ENCODE measurements at places on chromosomes 1 and 21. TPM values are rescaled to one million over a fixed set of nuclear protein-coding genes. Genes with fewer than 3 reads are reported as not detected.
A peak's percentile ranks its signal among the peaks of the same experiment; 100 is the strongest.

RAB3B gene
- total RNA-seq: 37.3 TPM

- no peaks in the 10 kb centered on the region for H3K36me3 ChIP-seq
- no peak overlapping the region for H3K4me3 ChIP-seq
- no peak for DNase-seq
These were observed 63.4 kb upstream of the NEK2 start for GRCh38 chr1:211738691-211739301.

GRCh38 chr1:64505944-64506655 lies 36.2 kb downstream of the CACHD1 start:
- no peak for DNase-seq
- H3K4me3 ChIP-seq: peak overlapping the region; percentile 23
- no peaks in the 10 kb centered on the region for H3K27me3 ChIP-seq
- H3K4me1 ChIP-seq: peaks cover 25% of the 10 kb centered on the region

UCHL5 gene
- 34.4 TPM for total RNA-seq

DNA sequence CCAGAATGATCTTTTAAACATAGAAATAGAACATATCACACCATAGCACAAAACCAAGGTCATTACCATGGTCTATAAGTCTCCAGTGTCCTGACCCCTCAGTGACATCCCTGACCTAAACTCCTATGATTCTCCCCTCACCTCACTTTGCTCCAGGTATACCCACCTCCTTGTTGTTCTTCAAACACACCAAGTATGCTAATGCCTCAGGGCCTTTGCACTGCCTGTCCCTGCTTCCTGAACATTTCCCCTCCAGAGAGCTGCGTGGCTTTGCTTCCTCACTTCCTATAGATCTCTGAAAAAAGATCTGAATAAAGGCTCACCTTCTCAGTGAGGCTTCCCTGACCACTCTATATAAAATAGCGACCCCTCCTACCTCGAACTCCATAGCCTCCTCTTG lies 1.1 kb downstream of the GOLT1A start:
- H3K27me3 ChIP-seq: no peaks in the 10 kb centered on the region
- H3K27ac ChIP-seq: no peak overlapping the region
- H3K4me3 ChIP-seq: no peak overlapping the region
- no peak for DNase-seq

GRCh38 chr1:52911541-52911940 lies 10.0 kb downstream of the ECHDC2 start:
- H3K36me3 ChIP-seq: no peaks in the 10 kb centered on the region
- no peak overlapping the region for H3K27ac ChIP-seq
- no peaks in the 10 kb centered on the region for H3K27me3 ChIP-seq
- no peaks in the 10 kb centered on the region for H3K4me1 ChIP-seq
- no peak for DNase-seq

ATXN7L2 gene
- total RNA-seq: 9.8 TPM

- H3K27me3 ChIP-seq: no peaks in the 10 kb centered on the region
- no peaks in the 10 kb centered on the region for H3K4me1 ChIP-seq
- DNase-seq: peak; percentile 39
- peaks cover 3% of the 10 kb centered on the region for H3K36me3 ChIP-seq
These were observed 2.1 kb upstream of the FTCD start for GRCh38 chr21:46157396-46157986.

DNA sequence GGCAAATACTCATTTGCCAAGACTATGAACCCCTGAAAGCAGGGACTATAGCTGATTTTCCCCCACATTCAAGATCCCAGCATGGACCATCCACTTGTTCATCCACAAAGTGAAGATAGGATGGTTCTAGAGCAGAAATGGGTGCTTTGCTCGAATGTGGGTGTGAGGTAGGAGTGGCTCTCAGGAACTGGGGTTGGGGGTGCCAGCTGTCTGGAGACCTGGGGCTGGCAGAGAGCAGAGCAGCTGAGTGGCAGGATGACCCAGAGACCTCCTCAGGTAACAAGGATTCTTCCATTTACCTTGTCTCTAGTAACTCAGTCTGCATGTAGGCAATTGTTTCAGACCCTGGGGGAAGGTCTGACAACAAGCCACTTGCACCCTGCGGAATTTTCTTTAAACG lies 6.0 kb downstream of the S100A9 start:
- H3K4me3 ChIP-seq: no peak overlapping the region
- no peaks in the 10 kb centered on the region for H3K4me1 ChIP-seq
- DNase-seq: no peak
- no peak overlapping the region for H3K27ac ChIP-seq
- H3K27me3 ChIP-seq: no peaks in the 10 kb centered on the region

BRINP3 gene
- total RNA-seq: not detected

- H3K27me3 ChIP-seq: no peaks in the 10 kb centered on the region
- no peaks in the 10 kb centered on the region for H3K4me1 ChIP-seq
- H3K27ac ChIP-seq: no peak overlapping the region
- no peaks in the 10 kb centered on the region for H3K36me3 ChIP-seq
- no peak for DNase-seq
- H3K4me3 ChIP-seq: no peak overlapping the region
These were observed 3.6 kb upstream of the GPR61 start for GRCh38 chr1:109535971-109536491.

DNA sequence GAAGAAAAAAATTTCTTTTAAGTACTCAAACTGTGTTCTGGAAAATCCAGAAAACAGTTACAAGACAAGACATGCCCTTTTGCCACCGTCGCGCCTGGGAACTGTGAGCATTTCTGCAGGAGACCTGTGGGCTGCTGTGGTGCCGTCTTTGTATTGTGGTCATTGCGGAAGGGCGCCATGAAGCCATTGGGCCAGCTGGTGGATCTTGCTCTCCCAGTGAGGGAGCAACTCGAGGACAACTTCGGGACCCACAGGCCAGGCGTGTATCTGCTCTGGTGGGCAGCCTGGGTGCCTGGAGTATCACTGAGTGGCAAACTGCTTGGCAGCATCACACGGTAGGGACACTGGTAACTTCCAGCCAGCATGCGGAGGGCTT lies 3.8 kb upstream of the THEMIS2 start:
- no peaks in the 10 kb centered on the region for H3K27me3 ChIP-seq
- DNase-seq: no peak
- no peak overlapping the region for H3K27ac ChIP-seq
- H3K4me1 ChIP-seq: peaks cover 12% of the 10 kb centered on the region

DNA sequence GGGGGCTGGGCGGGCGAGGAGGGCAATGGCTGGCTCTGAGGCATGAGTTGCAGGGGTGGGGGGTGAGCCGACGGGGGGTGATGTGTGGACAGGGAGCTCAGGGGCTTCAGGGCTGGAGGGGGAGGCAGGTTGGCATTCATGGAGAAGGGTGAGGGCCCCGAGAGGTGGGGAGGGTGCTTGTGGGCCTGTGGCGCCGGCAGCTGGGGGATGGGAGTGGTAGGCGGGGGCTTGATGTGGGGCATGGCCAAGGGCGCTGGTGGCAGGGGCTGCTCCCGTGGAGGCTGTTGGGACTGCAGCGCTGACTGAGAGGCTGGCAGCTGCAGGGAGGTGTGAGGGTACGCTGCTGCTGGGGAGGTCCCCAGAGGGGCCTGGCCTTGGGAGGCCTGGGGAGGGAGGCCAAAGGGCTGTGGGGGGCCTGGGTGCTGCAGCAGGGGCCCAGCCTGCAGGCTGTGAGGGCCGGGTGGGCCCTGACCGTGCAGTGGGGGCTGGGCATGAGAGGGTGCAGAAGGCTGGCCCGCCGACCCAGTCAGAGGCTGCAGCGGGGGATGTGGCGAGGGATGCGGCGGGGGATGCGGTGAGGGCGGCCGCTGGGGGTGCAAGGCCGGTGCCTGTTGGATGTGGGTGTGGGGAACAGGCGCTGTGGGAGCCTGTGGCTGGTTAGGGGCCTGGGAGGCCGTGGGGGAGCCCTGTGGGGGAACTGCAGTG lies 42.7 kb downstream of the SLC45A1 start:
- H3K36me3 ChIP-seq: peaks cover 56% of the 10 kb centered on the region
- DNase-seq: no peak
- H3K27ac ChIP-seq: no peak overlapping the region
- no peak overlapping the region for H3K4me3 ChIP-seq
- no peaks in the 10 kb centered on the region for H3K4me1 ChIP-seq
- no peaks in the 10 kb centered on the region for H3K27me3 ChIP-seq

AIRE gene
- not detected for total RNA-seq

DNA sequence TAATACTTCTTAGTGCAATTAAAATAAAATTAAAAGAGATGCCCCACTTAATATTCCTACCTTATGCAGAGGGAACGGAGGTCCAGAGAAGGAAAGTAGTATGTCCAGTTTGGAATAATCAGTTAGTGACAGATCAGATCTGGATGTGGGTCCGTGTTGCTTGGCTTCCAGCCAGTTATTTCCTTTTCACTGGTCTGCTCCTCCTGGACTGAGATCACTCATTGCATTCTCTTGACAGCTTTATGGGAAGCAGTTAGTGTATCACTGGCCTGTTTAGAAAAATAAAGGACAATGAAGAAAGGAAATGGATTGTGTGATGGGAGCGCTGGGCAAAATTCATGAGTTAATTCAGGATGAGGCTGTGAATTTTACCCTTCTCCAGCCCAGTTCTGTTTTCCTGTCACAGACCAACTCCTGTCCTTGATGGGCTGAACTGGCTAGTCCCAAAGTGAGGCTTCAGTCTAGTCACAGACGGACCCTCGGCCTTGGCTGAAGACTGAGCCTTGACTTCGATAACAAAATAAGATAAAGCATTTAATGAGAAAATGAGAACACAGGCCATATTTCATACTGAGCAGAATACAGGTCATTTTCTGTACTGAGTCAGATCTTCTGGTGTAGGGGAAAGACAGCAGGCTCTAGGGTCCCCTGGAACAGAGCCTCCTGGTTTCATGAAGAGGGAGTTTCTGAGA lies 85.2 kb upstream of the TRABD2B start:
- no peak for DNase-seq
- no peak overlapping the region for H3K4me3 ChIP-seq
- H3K4me1 ChIP-seq: no peaks in the 10 kb centered on the region
- H3K36me3 ChIP-seq: no peaks in the 10 kb centered on the region

GRCh38 chr1:89847191-89847729 lies 26.4 kb downstream of the LRRC8D start:
- H3K4me3 ChIP-seq: no peak overlapping the region
- no peaks in the 10 kb centered on the region for H3K27me3 ChIP-seq
- no peak overlapping the region for H3K27ac ChIP-seq
- H3K4me1 ChIP-seq: peaks cover 2% of the 10 kb centered on the region

DNA sequence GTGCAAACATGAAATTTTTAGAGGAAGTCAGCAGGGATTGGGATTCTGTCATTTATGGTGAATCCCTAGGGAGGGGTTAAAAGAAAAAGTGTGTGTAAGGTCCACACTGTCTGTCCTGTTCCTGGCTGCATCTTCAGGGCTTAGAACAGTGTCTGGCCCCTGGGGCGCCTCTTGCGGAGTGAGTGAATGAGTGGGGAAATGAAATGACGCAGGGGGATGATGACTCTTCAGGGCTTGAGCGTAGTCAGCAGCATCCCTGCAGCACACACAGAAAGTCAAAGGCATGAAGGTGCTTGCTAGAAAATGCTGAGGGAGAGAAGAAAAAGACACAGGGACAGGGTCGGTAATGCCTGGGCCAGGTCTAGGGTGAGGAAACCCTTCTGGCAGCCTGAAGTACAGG lies 57.8 kb downstream of the PGBD5 start:
- no peak overlapping the region for H3K4me3 ChIP-seq
- no peak overlapping the region for H3K27ac ChIP-seq
- H3K36me3 ChIP-seq: no peaks in the 10 kb centered on the region
- no peaks in the 10 kb centered on the region for H3K27me3 ChIP-seq
- no peaks in the 10 kb centered on the region for H3K4me1 ChIP-seq

S100A5 gene
- total RNA-seq: not detected

DNA sequence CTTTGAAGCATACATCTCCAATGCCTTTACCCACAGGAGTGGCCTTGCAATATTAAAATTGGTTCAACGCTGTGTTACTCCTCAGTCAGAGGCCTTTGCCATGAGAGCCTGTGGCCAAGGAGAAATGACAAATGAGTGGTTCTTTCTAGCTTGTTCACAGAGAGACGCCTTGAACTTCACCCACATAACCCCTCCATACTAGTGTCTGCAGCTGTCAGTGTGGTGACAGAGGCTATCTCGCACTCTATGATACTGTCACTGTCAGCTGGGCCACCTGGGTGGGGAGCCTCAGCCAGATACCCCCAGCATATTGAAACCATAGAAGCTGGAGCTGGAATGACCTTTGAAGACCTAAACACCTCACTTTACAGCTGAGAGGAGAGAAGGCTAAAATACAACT lies 57.4 kb upstream of the LBR start:
- no peak overlapping the region for H3K4me3 ChIP-seq
- H3K27ac ChIP-seq: no peak overlapping the region
- no peaks in the 10 kb centered on the region for H3K36me3 ChIP-seq
- H3K4me1 ChIP-seq: peaks cover 1% of the 10 kb centered on the region
- H3K27me3 ChIP-seq: no peaks in the 10 kb centered on the region

- H3K4me3 ChIP-seq: no peak overlapping the region
- H3K4me1 ChIP-seq: no peaks in the 10 kb centered on the region
- H3K36me3 ChIP-seq: no peaks in the 10 kb centered on the region
- no peak overlapping the region for H3K27ac ChIP-seq
These were observed 28.0 kb downstream of the BLZF1 start for GRCh38 chr1:169395955-169396354.

- no peak for DNase-seq
- peaks cover 68% of the 10 kb centered on the region for H3K27me3 ChIP-seq
- H3K4me3 ChIP-seq: peak overlapping the region; percentile 37
- H3K36me3 ChIP-seq: no peaks in the 10 kb centered on the region
These were observed 1.4 kb downstream of the RIPK4 start for GRCh38 chr21:41765420-41765821.

GRCh38 chr1:36764798-36765197 lies 269.5 kb downstream of the GRIK3 start:
- H3K36me3 ChIP-seq: no peaks in the 10 kb centered on the region
- H3K4me1 ChIP-seq: peaks cover 16% of the 10 kb centered on the region
- no peak overlapping the region for H3K4me3 ChIP-seq
- no peaks in the 10 kb centered on the region for H3K27me3 ChIP-seq
- DNase-seq: no peak

DNA sequence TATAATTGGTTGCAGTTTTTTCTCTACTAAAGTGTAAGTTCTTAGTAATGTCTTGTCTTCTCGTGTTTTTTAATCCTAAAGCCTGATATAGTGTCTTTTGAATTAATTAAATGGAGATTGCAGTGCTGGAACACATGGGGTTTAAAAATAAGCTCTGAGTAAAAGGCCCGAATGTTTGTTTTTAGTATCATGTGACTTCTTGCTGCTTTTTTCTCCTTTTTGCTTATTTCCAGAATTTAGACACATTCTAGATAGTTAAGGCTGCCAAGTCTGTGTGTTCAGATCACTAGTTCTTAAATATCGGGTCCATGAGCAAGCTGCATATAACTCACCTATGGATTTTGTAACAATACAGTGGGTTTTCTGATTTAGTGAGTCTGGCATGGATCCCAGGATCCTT lies 27.5 kb downstream of the KCTD3 start:
- DNase-seq: no peak
- no peak overlapping the region for H3K4me3 ChIP-seq
- no peaks in the 10 kb centered on the region for H3K27me3 ChIP-seq
- no peak overlapping the region for H3K27ac ChIP-seq

CFAP74 gene
- 0.20 TPM for total RNA-seq

GRCh38 chr1:70842562-70842961 lies 205.1 kb downstream of the PTGER3 start:
- no peaks in the 10 kb centered on the region for H3K4me1 ChIP-seq
- H3K36me3 ChIP-seq: no peaks in the 10 kb centered on the region
- DNase-seq: no peak
- H3K4me3 ChIP-seq: no peak overlapping the region
